ENCODE measurements at places on chromosomes 2 and 18.

GRCh38 chr2:99880148-99880963 is 262.0 kb downstream of the AFF3 start:
- DNase-seq, result no peak

- no peak for DNase-seq
These were observed 32.5 kb downstream of the CCDC68 start for GRCh38 chr18:54926593-54927325.

GRCh38 chr2:45591073-45591472 is 20.0 kb downstream of the SRBD1 start:
- DNase-seq, result no peak

DNA sequence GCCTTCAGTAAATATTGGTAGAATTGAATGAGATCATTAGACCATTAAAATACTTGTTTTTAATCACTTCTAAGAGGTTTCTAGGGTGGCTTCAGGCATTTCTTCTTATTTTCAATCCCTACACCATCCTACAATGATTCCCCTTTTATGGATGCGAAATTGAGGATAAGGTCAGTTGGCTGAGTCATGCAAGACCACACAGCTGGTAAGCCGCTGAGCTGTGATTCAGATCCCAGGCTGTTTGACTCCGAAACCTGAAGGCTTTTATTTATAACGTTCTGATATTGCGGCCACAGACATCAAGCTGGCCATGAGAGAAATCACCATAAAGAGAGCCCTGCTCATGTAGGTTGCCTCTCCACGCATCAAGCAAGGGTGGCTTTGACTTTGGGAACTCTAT is 133.4 kb downstream of the VAPA start:
- DNase-seq, result no peak

GRCh38 chr2:45104429-45104828 is 95.2 kb upstream of the SIX2 start:
- no peak for DNase-seq

DNA sequence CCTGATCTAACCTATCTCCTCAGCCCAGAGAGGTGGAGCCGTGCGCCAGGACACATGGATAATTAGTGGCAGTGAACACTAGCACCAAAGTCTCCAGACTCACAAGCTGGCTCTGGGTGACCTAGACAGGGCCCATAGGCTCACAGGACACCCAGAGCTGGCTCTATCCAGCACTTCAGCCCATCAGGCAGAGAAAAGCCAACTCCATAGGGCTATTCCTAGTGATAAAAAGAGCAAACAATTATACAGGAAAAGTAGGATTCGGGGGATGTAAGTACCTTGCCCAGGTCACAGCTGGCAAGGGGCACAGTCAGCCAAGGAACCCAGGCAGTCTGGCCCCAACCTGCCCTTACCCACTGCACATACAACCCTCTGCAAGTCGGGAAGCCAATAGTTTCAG is 178.6 kb downstream of the TNS1 start:
- DNase-seq, result no peak

DNA sequence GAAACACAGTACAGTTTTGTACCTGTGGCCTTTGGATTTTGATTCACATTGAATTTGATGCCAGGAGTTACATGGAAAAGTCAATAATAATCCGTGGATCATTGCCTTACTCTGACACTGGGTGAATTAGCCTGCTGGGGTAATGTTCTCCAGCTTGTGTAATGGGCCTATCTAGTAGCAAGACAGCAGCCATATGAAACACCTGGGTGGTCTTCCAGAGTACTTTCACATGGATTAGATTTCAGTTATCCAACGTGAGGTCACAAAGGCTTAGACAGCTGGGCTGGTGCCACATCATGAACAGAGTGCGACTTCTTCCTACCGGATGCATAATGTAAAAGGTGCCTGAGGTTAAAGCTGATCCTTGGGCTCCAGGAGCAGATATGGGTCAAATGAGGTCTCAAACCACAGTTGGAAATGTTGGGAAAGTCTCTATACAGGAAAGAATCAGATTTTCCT is 486.8 kb downstream of the PARD3B start:
- DNase-seq, result no peak

DNA sequence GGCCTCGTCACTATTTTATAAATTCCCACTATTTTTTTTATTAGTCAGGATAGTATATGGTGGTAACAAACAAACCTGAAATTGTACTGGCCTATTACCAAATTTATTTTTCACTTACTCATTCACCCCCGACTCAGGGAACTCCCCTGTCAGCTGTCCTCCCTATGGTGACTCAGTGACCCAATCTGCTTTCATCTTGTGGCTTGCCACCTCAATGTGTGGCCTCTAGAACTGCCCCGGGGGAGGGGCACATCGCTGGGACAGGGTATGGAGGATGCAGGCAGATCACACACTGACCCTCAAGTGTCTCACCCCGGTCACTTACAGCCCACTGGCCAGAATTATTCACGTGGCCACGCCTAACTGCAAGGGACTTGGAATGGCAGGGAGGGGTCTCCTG is 71.6 kb downstream of the ACTR2 start:
- DNase-seq, result peak; percentile 82

- DNase-seq, result no peak
These were observed 64.9 kb downstream of the MCFD2 start for GRCh38 chr2:46850742-46851141.

DNA sequence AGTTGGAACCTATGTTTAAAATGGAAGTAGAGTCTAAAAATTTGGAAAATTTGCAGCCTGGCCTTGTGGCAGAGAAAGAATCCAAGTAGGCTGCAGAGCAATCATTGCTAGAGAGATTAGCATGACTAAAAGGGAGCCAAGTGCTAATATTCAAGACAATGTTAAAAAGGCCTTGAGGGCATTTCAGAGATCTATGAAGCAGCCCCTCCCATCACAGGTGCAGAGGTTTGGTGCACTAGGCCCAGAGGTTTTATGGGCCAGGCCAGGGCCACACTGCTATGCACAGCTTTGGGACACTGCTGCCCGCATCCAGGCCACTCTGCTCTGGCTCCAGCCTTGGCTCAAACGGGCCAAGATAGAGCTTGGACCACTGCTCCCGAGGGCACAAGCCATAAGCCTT is 6.7 kb upstream of the IL1A start:
- DNase-seq, result no peak

DNA sequence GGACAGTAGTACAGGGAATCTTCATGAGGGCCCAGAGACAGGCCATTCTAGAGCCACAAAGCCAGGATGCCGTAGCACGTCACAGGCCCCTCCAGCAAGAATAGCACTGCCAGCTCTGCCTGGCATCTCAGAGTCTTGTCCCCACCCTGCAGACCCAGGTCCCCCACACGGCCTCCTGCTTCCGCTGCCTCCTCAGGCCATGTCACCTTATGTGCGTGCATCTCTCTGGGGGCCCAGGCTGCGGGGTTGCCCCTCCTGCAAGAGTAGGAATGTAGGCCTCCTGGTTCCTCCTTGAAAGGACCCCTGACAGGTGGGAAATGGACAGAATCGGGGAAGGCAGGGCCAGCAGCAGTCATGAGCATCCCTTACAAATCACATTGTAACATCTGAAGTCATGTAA is 49.8 kb downstream of the ADI1 start:
- DNase-seq, result no peak

DNA sequence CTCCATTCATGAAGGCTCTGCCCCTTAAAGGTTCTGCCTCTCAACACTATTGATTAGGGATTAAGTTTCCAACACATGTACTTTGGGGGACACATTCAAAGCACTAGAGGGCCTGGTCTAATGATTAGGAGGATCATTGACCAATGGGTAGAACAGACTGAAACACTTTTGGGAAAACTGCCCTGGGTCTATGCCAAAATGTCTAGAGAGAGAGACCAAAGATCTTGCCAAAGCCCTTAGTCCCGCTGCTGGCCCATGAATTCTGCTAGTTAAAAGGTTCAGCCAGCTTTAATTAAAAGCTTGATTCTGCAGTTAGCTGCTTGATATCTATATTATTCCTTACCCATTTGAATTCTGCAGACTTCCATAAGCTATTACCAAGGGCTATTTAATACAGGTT is 613.2 kb downstream of the SLC4A3 start:
- no peak for DNase-seq

DNA sequence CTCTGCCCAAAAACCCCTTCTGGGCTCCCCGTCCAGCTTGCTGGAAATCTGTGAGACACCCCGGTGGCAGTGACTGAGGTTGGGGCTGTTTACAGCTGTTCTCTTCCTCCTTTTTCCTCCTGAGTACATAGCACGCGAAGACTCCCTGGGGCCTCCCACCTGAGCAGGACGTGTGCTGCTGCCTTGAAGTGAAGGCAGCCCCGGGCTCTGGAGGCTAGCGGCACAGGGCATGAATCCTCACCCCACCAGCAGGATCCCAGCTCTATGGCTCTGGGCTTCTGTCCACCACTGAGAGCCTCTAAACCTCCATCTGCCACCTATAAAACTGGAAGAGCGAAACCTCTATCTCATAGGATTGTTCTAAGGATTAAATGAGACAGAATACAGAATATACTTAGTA is 182.5 kb downstream of the TMEM163 start:
- no peak for DNase-seq

DNA sequence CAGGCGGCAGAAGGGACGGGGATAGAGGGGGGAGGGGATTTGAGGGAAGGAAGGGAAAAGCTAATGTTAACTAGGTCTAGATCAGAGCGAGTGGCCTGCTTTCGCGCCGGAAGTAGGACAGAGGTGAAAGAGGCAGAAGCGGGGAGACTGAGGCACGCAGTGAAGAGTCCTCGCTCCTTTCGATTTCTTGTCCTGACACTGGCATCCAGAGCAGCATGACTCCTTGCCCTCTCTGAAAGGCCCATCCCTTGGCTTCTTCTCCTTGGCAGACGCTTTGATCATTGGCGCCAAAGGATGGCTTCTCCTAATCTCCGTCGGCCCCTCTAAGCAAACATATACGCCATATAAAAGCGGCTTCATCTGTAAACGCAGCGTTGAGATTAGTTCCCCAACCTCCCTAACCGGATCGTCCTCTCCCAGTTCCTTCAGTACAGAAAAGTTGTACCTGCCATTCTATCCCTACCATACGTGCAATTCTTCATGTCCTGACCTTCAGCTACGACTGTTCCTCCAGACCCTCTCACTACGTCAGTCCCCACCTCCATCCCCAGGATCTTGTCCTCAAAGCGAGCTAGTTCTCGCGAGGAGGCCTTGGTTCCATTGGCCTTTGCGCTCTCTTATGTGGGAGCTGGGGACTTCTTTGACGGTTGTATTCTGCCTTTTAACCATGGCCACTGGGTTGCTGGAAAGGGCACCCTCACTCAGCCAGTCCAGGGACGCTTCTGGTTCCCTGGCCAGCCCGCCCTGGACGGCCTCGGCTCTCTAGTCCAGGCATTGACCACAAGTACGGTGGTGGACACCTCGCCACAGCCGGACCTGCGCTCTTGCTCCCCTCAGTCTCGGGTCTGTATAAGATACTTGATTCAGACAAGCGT is 857 bp upstream of the NEUROD1 start:
- DNase-seq, result no peak

DNA sequence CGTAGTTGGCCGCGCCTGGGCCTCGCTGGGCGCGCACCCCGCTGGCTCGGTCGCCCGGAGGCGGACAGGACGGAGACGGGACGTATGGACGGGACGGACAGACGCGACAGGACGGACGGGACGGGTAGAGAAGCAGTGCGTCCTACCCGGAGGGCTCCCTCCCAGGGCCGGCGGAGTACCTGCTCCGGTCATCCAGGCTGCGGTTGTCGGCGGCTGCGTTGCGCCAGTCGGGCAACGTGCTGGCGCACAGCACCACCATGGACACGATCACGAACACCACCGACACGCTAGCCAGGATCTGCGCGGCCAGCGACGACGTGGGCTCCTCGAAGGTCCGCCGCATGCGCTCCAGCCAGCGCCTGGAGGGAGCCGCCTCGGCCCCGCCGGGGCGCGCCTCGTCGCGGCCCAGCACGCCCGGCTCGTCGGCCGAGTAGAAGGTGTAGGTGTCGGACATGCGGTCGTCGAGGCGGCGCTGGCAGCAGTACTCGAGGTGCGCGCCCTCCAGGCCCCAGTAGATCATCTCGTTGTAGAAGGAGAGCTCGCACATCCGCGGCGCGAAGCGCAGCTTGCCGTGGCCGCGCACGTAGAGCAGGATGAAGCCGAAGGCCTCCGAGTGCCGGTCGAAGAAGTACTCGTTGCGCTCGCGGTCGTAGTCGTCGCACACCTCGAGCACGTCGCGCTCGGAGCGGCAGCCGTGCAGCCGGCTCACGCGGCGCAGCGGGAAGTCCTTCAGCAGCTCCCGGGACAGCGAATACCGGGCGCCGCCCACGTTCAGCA is 903 bp downstream of the KCNG3 start:
- peak; percentile 20 for DNase-seq

GRCh38 chr2:99821039-99821438 is 321.4 kb downstream of the AFF3 start:
- no peak for DNase-seq

DNA sequence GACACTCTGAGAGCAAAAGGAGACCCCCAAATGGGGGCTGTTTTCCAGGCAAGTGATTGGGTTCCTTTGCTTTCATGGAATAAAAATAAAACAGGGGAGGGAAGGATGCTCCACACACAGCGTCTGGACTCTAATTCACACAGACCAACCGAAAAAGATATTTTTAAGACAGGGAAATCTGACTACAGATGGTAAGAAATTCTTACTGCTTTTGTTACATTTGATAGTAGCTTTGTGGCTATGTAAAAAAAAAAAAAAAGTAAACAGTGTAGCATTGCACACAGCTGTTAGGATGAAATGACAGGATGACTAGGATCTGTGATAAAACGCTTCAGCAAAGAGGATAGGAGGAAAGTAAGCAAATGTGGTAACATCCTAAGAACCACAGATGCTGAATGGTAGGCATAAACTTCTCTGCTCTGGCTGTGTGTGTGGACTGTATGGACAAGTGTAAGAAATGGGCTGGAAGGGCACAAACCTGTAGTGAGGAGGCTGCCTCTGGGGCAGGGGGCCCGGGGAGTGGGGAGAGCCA is 207.6 kb downstream of the ANAPC1 start:
- DNase-seq, result no peak

DNA sequence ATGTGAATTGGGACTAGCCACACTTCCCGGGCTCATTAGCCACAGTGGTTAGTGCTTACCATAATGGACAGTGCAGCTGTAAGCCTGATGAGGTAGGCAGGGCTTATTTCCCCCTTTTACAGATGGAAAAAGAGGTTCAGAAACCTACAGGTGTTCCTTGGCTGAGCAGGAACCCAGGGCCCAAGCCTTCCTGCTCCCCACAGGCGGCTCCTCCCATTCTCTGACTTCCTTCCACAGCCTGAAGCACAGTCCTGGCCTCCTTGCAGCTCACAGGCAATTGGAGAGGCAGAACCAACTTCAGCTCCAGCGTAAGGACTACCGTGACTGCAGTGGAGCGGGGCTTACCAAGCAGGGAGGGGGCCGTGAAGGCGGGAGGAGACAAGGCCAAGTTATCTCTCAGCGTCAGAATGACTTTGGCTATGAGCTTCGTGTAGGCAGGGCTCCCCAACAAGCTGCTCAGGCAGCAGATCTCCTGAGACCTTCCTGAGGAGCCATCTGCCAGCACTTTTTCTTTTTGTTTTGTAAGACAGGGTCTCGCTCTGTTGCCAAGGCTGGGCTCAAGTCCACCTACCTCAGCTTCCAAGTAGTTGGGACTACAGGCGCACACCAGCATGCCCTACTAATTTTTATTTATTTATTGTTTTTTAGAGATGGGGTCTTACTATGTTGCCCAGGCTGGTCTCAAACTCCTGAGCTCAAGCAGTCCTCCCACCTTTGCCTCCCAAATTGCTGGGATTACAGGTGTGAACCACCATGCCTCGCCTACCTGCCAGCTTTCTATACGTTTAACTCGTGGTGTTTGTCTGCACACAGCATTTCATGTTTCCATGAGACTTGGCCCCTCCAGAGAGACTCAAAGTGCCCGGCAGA is 34.2 kb upstream of the NT5DC4 start:
- no peak for DNase-seq

- DNase-seq, result no peak
These were observed 64.6 kb upstream of the SH3BP4 start for GRCh38 chr2:234887195-234887594.

All from T-helper 2 cell treated with Interferon-gamma antibody and Interleukin-4, amounts not matched to agents 5 μg/mL and 100 μg/mL, for 36 hours (primary cell).